ENCODE measurements at places on chromosomes 5 and 9.

DNA sequence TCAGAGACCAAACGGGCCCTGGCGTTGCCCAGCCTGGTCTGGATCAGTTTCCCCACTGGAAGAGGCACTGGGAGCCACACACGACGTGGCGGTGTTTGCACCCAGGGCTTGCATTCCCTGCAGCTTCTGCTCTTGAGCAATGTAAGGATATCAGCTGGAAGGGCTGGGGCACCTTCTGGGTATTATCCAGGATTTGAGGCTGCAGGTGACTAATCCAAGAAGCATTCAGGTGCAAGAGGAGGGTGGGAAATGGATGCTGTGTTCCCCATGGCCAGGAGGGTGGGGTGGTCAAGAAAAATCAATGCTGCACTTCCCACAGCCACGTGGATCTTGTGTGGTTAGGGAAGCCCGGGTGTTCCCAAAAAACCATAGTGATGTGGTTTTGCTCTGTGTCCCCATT is 430.9 kb downstream of the IRX2 start:
- no peak for DNase-seq

- DNase-seq, result no peak
These were observed 5.9 kb upstream of the FAT2 start for GRCh38 chr5:151596828-151597539.

DNA sequence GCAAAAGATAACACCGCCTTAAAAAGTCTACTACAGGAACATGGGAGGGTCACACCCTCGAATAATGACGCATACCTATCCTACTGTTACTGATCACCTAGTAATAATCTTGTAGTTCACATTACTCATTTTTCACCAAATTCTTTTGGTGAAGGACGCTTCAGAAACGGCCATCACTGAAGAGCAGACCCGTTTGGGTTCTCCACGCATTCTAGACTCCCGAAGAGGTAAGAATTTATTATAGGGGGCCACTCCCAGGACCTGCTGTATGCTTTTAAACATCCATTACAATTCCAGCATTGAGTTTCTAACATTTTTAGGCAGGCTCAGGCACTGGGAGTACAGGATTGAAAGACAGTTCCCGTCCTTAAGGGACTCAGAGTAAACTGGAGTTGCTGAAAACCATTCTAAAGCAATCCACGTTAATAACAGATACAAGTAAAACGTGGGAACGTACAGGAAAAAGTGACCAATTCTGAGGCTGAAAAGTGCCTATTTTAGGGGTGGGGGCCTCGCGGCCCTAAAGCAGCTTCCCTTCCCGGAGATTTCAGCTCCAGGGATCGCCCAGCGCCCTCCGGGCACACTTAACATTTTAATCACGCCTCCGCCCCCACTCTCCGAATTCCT is at the start of gene FER:
FER (plus strand) TSS at position 124 of the 627 bp plus-strand sequence. CDS start 50,286 bp downstream, outside the sequence.
- DNase-seq, result peak; percentile 14

GRCh38 chr9:68844631-68845612 is 139.9 kb downstream of the PIP5K1B start:
- no peak for DNase-seq

DNA sequence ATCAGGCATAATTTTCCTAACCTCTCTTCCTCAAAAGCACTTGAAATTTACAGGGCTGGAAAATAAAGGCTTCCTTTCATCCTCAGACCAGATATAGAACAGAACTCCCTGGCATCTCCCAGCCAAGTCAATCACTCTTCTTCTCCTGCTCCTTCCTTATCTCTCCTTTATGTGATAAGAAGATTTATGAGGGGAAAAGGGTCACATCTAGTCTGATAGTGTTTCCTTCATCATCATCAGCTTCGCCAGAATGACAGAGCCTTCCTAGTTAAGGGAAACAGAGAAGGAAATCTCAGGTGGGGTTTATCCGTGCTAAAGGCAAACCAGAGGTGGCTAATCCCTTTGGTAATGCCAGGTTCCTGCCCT is 36.2 kb downstream of the LIX1 start:
- DNase-seq, result no peak

- no peak for DNase-seq
These were observed 412.2 kb upstream of the CDH9 start for GRCh38 chr5:27450607-27451006.

DNA sequence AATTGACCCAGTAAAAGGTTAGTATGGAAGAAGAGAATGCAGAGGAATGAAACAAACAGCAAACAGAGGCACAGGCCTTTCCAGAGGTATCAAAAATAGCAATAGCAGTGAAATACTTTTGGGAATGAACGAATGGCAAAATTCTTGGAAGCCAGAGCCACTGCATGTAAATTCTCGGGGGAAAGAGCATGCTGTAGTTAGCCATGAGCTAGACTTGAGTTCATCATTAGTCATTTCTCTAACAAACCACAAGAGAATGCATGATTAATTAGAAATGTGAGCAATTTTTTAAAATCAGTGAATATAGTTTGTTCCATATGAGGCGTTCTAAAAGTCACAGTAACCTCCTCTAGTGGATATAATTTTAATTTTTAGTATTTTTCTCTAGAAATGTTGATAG is 170.3 kb upstream of the PRR16 start:
- no peak for DNase-seq

Data from T-helper 1 cell (primary cell).